ENCODE measurements at places on chromosomes 2 and 18. TPM values are rescaled to one million over a fixed set of nuclear protein-coding genes. Genes with fewer than 3 reads are reported as not detected.

PFN4 gene
- not detected for total RNA-seq

PDCD1 gene
- not detected for total RNA-seq

PIEZO2 gene
- not detected for total RNA-seq

DNER gene
- not detected for total RNA-seq

VWA3B gene
- total RNA-seq = not detected

NCOA1 gene
- 2.9 TPM for total RNA-seq

CCL20 gene
- total RNA-seq = 0.31 TPM

TSPYL6 gene
- total RNA-seq = not detected

SPAST gene
- 10.8 TPM for total RNA-seq

TUBA3E gene
- total RNA-seq = not detected

C1QL2 gene
- total RNA-seq = not detected

PTPN18 gene
- total RNA-seq = 67.5 TPM

TEKT4 gene
- not detected for total RNA-seq

SNED1 gene
- total RNA-seq = not detected

GAL3ST2 gene
- not detected for total RNA-seq

SERPINB3 gene
- total RNA-seq = not detected

ICOS gene
- total RNA-seq = not detected

CDK5R2 gene
- not detected for total RNA-seq

CRYBA2 gene
- not detected for total RNA-seq

PTPN4 gene
- 45.4 TPM for total RNA-seq

TWIST2 gene
- total RNA-seq = not detected

RBMS1 gene
- 14.2 TPM for total RNA-seq

MAP3K2 gene
- 69.4 TPM for total RNA-seq

ZSWIM2 gene
- total RNA-seq = not detected

All from HT-29 (cell line).